ENCODE measurements at places on chromosomes 16 and 17. TPM values are rescaled to one million over a fixed set of nuclear protein-coding genes. Genes with fewer than 3 reads are reported as not detected.

The POLR2A gene
- total RNA-seq: 151 TPM

The PRSS33 gene
- total RNA-seq: 1.4 TPM

The CSH1 gene
- total RNA-seq: not detected

The KRTAP3-1 gene
- not detected for total RNA-seq

DNA sequence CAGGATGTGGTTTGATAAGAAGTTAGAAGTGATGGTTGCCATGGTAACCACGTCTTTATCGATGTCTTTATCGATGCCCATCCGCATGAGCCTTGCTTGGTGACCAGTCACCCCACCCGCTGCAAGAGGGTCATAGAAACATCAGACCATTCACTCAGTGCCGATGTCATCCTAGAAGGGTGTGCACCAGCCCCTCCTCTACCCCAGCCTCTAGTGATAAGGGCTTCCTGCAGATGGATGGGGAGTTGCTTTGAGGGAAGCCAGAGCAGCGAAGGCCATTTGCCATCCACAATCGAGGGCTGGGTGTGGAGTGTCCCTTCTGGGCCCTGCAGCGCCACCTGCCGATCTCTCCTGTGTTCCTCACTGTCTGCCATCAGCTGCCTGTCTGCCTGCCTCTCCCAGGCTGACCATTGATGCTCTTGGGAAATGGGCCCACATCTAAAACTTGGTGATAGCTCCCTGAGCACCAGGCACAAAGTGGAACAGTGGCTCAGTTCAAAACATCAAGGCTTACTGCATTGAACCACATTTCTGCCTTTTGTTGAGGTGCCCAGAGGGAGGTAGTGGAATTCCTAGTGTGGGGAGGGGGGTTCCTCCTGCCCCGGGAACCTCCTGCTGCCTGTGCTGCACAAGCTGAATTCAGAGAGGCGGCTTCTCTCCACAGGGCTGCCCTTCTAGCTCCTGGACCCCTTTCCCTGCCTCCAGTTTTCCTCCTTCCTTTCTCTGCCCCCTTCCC is 8.9 kb downstream of the CALB2 start:
- H3K27ac ChIP-seq: no peak overlapping the region
- H3K4me3 ChIP-seq: no peak overlapping the region
- no peaks in the 10 kb centered on the region for H3K27me3 ChIP-seq

DNA sequence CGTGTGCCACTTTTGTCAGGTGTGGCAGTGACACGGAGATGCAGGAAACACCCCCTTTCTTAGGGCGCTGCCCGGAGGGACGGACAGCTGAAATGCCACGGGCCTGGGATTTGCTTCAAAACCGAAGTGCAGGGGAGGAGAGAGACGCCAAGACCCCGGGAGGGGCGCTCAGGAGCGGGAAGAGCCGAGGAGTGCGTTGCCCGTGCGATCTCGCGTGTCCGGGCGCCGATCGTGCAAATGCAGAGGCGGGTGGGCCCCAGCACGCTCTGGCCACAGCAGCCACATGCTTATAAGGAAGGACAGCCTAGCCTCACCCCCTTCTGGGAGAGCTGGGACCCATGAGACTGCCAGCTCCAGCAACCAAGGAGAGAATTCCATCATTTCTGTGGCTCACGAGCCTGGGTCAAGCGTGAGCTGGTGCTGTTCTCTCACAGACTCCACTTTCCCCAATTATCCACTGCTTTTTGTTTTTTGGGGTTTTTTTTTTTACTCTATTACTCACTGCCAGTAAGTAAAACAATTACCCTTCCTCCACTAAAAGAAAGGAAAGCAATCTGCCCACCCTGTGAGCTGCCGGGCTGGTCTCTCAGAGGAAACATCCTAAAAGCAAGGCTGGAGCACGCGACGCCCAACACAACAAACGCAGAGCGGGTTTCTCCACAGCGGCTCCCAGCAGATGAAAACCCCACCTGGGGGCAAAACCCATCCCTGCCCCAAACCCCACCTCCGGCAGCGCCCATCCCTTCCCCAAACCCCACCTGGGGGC is 27.2 kb upstream of the C16orf95 start:
- no peak overlapping the region for H3K27ac ChIP-seq
- no peaks in the 10 kb centered on the region for H3K36me3 ChIP-seq
- no peaks in the 10 kb centered on the region for H3K4me1 ChIP-seq
- DNase-seq: no peak
- H3K4me3 ChIP-seq: no peak overlapping the region

- peaks cover 30% of the 10 kb centered on the region for H3K4me1 ChIP-seq
- no peak for DNase-seq
- no peak overlapping the region for H3K27ac ChIP-seq
- no peak overlapping the region for H3K4me3 ChIP-seq
These were observed 4.4 kb downstream of the FMNL1 start for GRCh38 chr17:45225964-45226530.

GRCh38 chr17:13228225-13228624 is 210.4 kb upstream of the ELAC2 start:
- peaks cover 3% of the 10 kb centered on the region for H3K4me1 ChIP-seq
- H3K27me3 ChIP-seq: no peaks in the 10 kb centered on the region
- H3K4me3 ChIP-seq: no peak overlapping the region
- no peak for DNase-seq
- no peaks in the 10 kb centered on the region for H3K36me3 ChIP-seq
- H3K27ac ChIP-seq: no peak overlapping the region

DNA sequence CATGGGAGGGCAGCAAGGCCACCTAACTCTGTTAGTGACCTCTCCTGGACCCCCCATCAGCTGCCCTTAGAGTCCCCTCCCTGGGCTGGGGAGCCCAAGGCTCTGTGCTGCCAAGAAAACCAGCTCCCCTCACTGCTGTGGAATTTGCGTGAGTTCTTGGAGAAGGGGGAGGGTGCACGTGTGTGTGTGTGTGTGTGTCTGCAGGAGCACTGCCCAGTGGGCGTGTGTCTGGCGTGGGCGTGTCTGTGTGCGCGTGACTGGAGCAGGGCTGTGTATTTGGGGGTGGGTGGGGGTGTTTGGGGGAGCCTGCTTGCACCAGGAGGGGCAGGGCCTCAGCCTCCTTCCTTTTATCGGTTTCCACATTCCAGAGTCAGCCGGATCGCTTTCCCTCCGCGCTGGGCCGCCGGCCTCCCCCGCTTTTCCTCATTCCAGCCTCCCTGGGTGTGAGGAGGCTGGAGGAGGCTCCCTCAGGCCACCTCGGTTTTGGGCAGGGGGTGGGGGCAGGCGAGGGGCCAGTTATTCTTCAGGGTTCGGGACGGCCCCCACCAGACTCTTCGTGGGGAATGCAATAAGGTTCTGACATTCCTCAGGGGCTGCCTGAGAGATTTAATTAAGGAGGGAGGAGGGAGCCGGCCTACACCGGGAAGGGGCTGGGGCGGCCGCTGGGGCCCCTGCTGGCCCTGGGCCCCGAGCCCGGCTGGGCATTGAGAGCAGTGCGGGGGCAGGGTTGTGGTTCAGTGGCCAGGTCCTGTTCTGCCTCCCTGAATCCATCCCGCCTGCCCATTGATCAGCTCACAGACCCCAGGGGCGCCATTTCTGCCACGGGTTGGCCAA is 2.5 kb downstream of the VASN start:
- H3K27me3 ChIP-seq: peaks cover 3% of the 10 kb centered on the region
- H3K36me3 ChIP-seq: no peaks in the 10 kb centered on the region
- H3K4me3 ChIP-seq: peak overlapping the region; percentile 73
- H3K4me1 ChIP-seq: peaks cover 56% of the 10 kb centered on the region

- H3K4me3 ChIP-seq: no peak overlapping the region
- H3K36me3 ChIP-seq: no peaks in the 10 kb centered on the region
- DNase-seq: no peak
- no peak overlapping the region for H3K27ac ChIP-seq
These were observed 141.8 kb downstream of the LAT start for GRCh38 chr16:29126616-29127015.

- H3K27ac ChIP-seq: no peak overlapping the region
- peaks cover 54% of the 10 kb centered on the region for H3K4me1 ChIP-seq
- no peak overlapping the region for H3K4me3 ChIP-seq
- DNase-seq: no peak
These were observed 7.9 kb downstream of the RMI2 start for GRCh38 chr16:11353158-11353557.

- no peak for DNase-seq
- no peaks in the 10 kb centered on the region for H3K27me3 ChIP-seq
- H3K4me3 ChIP-seq: no peak overlapping the region
- no peaks in the 10 kb centered on the region for H3K4me1 ChIP-seq
These were observed 411.7 kb downstream of the HS3ST3B1 start for GRCh38 chr17:14712611-14713021.

- no peaks in the 10 kb centered on the region for H3K4me1 ChIP-seq
- H3K4me3 ChIP-seq: no peak overlapping the region
These were observed 1.7 kb downstream of the RHOT2 start for GRCh38 chr16:669666-670065.

DNA sequence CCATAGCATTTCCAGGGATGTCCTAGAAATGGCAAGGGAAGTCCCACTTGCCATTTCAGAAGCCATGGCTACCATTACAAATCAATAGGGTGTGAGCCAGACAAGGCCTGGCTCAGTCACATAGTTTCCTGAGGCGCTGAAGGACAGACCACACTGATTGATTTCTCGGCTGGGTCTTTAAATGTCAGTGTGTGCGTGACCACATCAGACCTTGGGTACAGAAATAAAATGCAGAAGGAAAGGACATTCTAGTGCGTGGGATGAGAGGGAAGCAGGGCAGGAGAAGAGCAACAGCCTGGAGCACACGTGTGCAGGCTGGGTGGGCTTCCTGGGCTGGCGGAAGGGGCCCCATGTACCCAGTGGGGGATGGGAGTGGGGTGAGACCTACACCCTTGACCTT is 58.7 kb upstream of the LYRM9 start:
- H3K4me1 ChIP-seq: peaks cover 9% of the 10 kb centered on the region
- H3K4me3 ChIP-seq: no peak overlapping the region
- no peaks in the 10 kb centered on the region for H3K27me3 ChIP-seq
- DNase-seq: no peak
- no peak overlapping the region for H3K27ac ChIP-seq

- no peaks in the 10 kb centered on the region for H3K36me3 ChIP-seq
- no peak overlapping the region for H3K27ac ChIP-seq
- peaks cover 24% of the 10 kb centered on the region for H3K4me1 ChIP-seq
- no peak overlapping the region for H3K4me3 ChIP-seq
- no peak for DNase-seq
These were observed 26.7 kb downstream of the CDK5RAP3 start for GRCh38 chr17:47997586-47997985.

DNA sequence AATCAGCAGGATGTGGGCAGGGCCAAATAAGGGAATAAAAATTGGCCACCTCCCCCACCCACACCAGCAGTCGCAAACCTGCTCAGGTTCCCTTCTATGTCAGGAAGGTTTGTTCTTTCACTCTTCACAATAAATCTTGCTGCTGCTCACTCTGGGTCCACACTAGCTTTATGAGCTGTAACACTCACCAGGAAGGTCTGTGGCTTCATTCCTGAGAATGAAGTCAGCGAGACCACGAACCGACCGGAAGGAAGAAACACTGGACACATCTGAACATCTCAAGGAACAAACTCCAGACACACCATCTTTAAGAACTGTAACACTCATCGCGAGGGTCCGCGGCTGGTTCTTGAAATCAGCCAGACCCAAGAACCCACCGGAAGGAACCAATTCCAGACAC is 115.5 kb upstream of the TBX2 start:
- H3K36me3 ChIP-seq: no peaks in the 10 kb centered on the region
- H3K4me1 ChIP-seq: peaks cover 23% of the 10 kb centered on the region

GRCh38 chr16:88943131-88943664 is 33.8 kb downstream of the CBFA2T3 start:
- no peaks in the 10 kb centered on the region for H3K36me3 ChIP-seq
- DNase-seq: no peak
- H3K27me3 ChIP-seq: peaks cover 27% of the 10 kb centered on the region

GRCh38 chr17:40471846-40472732 is 28.8 kb downstream of the IGFBP4 start:
- no peaks in the 10 kb centered on the region for H3K36me3 ChIP-seq
- no peak overlapping the region for H3K27ac ChIP-seq
- DNase-seq: no peak
- peaks cover 15% of the 10 kb centered on the region for H3K4me1 ChIP-seq

GRCh38 chr16:77700846-77701245 is 21.5 kb upstream of the NUDT7 start:
- no peaks in the 10 kb centered on the region for H3K36me3 ChIP-seq
- no peaks in the 10 kb centered on the region for H3K4me1 ChIP-seq
- no peaks in the 10 kb centered on the region for H3K27me3 ChIP-seq
- DNase-seq: no peak

DNA sequence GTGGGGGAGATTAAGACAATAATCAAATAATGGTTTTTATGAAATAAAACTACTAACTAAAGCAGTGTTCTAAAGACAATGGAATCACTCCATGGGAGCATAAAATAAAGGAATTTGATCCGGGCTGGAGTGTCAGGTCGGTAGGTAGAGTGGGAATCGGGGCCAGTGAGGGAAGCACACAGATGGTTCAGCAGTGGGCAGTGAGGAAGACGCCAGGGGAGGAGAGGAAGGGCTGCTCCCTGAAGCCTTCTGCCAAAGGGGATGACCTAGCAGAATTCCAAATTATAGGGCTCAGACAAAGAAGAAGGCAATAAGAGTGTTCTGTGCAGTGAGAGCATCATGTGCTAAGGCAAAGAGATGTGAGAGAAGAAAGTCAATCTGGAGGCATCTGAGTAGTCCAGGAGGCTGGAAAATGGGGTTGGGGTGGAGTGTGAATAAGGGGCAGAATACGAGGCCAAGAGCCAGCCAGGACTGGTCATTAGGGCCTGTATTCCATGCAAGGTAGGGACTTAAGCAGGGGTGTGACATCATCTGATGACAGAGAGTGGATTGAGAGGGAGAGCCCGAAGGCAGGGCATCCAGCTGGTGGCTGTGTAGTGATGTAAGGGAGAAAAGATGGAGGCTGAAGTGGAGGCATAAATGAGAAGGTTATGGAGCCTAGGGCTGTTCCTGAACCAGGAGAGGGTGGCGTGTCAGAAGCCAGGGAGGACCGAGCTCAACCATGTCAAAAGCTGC is 137.6 kb downstream of the COPRS start:
- no peak for DNase-seq
- no peaks in the 10 kb centered on the region for H3K4me1 ChIP-seq
- no peaks in the 10 kb centered on the region for H3K27me3 ChIP-seq
- H3K36me3 ChIP-seq: no peaks in the 10 kb centered on the region
- no peak overlapping the region for H3K27ac ChIP-seq

DNA sequence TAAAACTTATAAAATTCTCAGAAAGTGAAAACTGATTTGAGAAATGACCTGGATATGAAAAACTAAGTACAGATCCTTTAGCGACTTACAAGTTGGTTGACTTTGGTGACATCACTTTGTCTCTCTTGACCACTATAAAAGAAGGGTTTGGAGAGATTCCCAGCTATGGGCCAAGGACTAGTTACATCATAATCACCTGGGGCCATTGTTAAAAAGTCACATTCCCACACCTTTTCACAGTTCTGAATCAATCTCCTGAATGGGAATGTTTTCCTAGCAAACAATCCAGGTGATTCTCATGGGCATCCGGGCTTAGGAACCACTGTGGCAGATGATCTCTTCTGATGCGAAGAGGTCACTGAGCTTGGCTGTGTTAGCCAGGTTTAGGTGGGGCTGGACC is 620 bp upstream of the VWA3A start:
- H3K27me3 ChIP-seq: no peaks in the 10 kb centered on the region
- H3K4me1 ChIP-seq: peaks cover 11% of the 10 kb centered on the region
- H3K36me3 ChIP-seq: no peaks in the 10 kb centered on the region

Measured in GM23338 (cell line).